ENCODE measurements at places on chromosomes 2 and 18.

DNA sequence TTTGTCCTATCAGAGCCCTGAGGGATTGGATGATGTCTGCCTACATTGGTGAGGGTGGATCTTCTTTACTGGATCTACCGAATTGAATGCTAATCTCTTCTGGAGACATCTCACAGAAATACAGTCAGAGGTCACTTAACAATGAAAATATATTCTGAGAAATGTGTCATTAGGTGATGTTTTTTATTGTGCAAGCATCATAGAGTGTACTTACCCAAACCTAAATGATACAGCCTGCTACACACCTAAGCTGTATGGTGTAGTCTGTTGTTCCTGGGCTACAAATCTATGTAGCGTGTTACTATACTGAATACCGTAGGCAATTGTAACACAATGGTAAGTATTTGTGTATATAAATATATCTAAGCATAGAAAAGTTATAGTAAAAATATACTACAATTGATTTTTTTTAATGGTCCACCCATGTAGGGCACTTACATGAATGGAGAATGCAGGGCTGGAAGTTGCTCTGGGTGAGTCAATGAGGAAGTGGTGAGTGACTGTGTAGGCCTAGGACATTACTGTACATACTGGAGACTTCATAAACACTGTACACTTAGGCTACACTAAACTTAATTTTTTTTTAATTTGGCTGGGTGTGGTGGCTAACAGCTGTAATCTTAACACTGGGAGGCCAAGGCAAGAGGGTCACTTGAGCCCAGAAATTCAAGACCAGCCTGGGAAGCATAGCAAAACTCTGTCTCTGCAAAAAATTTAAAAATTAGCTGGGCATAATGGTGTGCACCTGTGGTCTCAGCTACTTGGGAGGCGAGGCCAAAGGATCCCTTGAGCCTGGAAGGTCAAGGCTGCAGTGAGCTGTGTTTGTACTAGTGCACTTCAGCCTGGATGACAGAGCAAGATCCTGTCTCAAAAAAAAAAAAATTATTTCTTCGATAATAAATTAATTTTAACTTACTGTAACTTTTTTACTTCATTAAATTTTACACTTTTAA lies 226.3 kb upstream of the UBE2E3 start:
- no peak for DNase-seq

- DNase-seq = no peak
These were observed 9.5 kb upstream of the USP14 start for GRCh38 chr18:148841-149240.

- no peak for DNase-seq
These were observed 23.6 kb downstream of the CPO start for GRCh38 chr2:206962966-206963365.

DNA sequence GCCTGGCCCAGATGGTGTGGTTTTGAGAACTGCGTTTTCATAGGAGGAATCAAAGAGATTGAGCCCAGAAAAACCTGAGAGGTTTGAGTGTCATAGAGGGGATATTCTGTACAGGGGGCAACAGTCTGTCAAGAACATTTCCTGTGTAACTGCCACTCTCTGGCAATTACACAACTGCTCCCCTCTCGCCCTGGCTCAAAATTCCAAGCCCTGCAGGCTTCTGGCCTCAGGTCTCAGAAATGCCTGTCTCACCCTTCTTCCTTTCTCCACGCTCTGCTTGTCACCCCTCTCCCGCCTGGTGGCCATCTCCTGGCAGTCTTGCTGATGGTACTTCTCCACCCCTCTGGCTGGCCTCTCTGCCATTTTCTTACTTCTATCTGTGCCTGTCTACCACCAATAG lies 4.0 kb downstream of the VAMP5 start:
- DNase-seq = no peak

- DNase-seq = no peak
These were observed 13.6 kb upstream of the PROC start for GRCh38 chr2:127404466-127405254.

DNA sequence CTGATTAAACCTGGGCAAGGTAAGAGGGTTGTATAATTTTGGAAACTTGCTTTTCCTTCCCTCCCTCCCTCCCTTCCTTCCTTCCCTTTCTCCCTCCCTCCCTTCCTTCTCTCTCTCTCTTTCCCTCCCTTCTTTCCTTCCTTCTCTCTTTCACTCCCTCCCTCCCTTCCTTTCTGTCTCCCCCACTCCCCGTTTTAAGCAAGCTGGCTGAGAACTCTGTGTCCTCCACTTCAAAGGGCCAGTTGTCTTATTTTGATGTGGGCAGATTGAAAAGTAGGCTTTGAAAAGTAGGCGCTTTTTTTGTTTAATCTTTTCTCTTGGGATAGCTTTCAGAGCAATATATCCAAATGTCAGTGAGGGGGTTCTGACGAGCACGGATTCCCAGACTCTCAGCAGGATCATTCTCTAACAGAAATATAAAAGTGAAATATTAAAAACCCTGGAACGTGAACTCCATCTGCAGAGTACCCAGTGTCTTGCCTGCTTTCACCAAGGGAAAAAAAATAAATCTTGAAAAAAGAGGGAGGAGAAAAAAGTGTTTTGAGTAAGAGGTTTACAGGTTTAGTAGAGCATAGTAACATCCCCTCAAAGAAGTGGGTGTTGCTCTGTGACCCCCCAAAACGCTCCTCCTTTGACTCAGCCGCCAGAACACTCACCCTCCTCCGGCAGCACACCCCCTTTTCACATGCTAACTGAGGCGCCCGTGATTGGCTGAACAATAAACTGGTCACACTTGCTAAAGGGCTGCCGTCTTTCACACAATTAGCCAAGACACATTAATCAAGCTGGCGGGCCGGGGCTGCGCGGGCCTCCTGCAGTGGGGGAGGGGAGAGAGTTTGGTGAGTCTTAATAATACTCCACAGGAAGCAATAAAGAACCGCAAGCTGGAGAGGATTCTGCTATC lies 52.2 kb downstream of the CDK15 start:
- DNase-seq = no peak

DNA sequence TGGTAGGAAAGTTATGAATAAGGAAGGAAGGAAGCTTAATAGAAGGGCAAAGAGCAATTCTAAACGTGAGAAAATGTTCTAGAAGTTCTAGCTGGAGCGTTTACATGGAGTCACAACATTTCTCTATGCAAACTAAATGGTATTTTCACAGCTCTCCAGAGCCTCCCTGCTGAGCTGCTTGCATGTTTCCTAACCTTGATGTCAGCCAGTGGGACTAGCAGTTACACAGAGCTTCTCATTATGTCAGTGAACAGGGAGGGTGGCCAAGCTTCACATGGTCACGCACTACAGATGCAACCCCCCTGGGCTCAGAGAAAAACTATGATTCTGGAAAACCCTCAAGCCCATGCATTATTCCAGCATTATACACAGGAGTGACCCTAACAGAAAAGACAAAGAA lies 153.4 kb upstream of the CCDC150 start:
- no peak for DNase-seq

Data from left ventricle myocardium inferior (tissue), 1 donor.